ENCODE measurements at places on chromosomes 5 and 9.

GRCh38 chr9:92761686-92762085 is 2.9 kb downstream of the BICD2 start:
- DNase-seq = no peak

DNA sequence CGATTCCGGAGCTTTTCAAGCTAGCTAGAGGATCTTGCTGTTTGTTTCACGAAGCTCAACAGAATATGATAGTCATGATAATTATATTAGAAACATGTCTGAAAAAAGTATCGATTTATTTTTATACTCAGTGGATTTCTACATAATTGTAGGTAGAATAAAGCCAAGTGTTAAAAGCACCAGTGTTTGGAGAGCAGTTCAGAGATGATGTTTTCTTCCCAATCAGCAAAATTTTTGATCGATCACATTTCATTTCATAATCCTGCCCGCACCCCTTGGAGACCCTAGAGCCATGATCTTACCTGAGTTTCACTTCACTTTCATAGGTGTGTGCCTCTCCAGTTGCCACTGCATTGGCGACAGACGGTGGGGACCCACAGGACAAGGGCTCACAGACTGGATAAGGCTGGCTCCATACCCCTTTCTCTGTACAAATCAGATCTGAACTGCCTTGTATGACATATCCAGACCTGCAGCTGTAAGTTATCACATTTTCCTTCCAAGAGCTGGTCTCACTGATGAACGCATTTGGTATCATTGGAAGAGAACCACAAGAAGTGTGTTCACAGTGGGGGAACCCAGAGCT is 68.3 kb upstream of the TXNDC8 start:
- no peak for DNase-seq

DNA sequence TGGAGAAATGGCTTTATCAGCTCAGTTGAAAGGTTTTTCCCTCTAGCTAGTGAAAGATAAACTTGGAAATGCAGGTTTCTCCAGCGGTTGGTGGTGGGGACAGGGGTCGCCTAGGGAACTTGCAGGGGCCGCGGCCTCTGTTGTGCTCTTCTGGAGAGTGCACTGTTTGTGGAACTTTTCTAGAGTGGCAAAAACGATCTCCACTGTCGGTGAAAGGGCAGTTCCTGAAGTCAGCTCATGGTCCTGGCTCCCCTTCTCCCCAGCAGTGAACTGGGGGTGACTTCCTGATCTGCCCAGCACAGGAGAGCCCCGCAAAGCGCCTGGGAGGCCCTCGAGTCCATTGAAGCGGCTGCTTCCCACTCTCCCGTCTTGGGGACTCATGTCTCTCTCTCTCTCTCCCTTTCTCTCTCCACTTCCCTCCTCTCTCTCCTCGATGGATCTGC is 3.2 kb downstream of the IRX1 start:
- no peak for DNase-seq

- DNase-seq = peak; percentile 1
Measured at GRCh38 chr5:18393565-18394442, 759.5 kb downstream of the TAF11L14 start.

DNA sequence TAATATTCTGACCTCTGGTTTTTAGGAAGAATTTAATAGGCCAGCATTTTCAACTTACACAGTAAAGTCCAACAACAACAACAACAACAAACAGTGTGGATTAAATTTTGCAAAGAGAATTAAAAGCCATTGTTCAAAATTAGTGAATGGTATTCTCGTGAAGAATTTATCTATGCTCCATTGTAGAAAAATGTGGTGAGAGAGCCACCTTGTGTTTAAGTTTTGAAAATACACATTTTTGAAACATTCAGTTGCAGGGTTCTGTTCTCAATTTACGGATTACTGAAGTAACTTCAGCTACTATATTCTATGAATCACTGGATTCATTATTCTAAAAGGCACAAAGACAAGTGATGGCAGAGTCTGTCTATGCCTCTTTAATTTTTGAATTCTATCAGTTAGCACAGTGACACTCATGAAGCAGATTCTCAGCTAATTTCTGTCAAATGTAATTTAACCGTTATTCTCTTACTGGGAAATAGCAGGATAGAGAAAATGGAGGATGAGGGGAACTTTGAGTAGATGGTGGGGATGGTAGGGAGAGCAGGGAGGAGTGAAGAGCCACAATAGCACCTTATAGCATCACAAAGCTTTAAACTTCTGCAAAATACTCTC is 11.0 kb downstream of the CCDC152 start:
- DNase-seq = no peak

DNA sequence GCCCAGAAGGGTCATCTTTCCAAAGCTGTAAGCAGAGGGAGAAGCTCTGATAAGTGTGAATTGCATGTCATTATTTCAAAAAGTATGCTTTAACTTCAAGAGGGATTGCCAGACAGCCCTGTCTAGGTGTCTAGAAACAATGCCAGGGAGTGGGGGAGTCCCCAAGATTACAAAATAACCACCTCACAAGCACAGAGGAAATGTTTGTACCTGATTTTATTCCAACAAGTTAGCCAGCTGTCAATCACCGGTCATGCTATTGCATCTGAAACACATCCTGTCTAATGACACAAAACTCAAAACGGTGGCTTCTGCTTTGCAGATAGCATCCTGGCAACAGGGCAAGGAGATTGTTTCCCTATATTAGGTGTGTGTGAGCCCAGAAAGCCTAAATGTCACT is 154.2 kb upstream of the WWC1 start:
- DNase-seq = no peak

DNA sequence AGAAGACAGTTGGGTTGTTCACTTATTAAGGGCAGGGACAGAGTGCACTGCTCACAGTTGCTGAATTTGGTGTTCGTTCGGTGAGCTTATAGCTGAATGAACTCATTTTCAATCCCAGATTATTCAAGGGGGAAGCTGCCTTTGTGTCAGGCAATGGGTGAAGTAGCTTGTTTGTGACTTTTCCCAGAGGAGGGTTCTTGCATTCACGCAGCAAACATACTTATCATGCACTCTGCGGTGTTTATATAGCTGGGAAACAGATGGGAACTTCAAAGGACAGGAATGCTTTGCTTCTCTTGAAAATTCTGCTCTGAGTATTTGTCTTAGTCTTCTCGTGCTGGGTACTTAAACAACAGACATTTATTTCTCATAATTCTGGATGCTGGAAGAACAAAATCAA is 64.7 kb upstream of the ABCA1 start:
- no peak for DNase-seq

- no peak for DNase-seq
Measured at GRCh38 chr5:94731471-94731870, 113.0 kb downstream of the SLF1 start.

DNA sequence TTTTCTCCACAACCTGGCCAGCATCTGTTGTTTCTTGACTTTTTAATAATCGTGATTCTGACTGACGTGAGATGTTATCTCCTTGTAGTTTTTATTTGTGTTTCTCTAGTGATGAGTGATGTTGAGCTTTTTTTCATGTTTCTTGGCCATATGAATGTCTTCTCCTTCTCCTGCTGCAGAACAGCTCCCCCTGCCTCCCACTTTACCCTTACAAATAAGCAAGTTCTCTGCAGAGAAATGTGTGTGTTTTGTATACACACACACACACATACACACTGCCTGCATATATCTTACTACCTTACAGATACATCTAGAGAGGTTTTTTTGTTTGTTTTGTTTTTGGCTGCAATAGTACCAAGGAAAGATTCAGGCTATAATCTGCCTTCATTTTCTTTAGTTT is 88.7 kb upstream of the PHF24 start:
- no peak for DNase-seq

GRCh38 chr5:16455668-16456067 is 9.9 kb downstream of the ZNF622 start:
- no peak for DNase-seq
